RPMI7951 (cell line): ENCODE measurements at places on chromosomes 11 and 22. TPM values are rescaled to one million over a fixed set of nuclear protein-coding genes. Genes with fewer than 3 reads are reported as not detected.

- DNase-seq: peak; percentile 75
These were observed 34.9 kb upstream of the PHOX2A start for GRCh38 chr11:72278905-72279304.

DNA sequence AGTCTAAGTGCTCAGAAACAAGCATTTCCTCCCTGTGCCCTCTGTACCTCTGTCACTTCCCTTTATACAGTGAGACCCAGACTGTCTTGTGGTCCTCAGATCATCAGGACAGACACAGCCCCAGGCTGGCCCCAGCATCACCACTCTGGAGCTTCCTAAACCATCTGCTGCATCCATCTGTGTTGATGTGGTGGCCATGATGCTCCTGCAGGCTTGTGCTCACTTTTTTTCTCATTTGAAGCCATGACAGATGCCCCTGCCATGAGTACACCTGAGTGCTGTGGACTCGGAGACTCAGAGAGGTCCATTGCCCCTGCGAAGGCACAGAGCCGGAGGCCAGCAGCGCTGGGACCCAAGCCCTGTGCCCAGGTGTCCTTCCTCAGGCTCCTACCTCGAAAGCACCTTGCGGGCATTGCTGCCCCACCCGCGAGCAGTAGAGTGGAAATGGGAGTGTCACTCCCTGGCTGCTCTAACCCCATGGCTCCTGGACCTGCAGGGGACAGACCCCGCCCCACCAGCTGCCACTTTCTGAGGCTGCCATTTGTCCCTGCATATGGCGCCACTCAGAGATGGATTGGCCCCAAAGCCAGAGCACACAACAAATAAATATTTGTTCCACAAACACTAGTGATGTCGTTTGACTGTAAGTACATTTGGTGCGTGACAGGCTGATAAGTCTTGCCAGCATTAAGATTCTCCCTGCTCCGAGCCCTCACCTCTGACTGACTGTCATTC is 593.5 kb downstream of the TBC1D22A start:
- DNase-seq: no peak

DNA sequence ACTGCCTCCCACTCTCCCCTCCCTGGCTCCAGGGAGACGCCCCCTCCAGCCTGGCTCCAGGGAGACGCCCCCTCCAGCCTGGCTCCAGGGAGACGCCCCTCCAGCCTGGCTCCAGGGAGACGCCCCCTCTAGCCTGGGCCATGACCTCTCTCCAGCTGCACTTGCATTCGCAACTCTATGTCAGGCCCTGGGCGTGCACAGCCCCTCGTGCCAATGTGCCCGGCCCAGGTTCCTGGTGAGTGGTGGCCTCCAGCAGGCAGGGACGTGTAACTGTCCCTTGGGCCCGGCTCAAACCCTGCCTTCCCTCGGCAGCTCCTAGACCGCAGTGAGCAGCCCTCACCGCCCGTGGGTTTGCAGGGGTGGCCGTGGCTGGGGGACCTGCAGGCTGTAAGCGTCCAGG is 6.9 kb downstream of the MUC6 start:
- DNase-seq: no peak

Gene SLC22A25
- not detected in 2 replicates for total RNA-seq

Gene C22orf15
- total RNA-seq: not detected in 2 replicates

- no peak for DNase-seq
These were observed 215.3 kb upstream of the TBCEL start for GRCh38 chr11:120808616-120809050.

DNA sequence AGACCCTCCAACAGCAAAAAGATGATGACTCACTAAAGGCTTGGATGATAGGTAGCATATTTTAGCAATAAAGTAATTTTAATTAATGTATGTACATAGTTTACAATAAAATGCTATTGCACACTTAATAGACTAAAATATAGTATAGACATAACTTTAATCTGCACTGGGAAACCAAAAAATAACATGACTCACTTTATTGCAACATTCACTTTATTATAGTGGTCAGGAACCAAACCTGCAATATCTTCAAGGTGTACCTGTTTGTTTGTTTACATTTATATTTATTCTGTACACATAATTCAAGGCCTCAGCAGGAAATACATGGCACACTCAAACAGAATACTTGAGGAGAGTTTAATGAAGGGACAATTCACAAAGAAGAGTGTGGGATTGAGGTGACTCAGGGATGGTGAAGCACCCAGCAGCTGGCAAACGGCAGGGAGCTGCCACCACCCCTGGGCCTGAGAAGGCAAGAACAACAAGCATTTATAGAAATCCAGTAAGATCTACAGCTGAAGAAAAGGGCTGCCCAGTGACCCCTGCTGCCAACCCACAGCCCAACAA is 51.5 kb upstream of the POU2AF2 start:
- no peak for DNase-seq

Gene RAB3IL1
- 0.84 and 1.7 TPM in 2 replicates for total RNA-seq

DNA sequence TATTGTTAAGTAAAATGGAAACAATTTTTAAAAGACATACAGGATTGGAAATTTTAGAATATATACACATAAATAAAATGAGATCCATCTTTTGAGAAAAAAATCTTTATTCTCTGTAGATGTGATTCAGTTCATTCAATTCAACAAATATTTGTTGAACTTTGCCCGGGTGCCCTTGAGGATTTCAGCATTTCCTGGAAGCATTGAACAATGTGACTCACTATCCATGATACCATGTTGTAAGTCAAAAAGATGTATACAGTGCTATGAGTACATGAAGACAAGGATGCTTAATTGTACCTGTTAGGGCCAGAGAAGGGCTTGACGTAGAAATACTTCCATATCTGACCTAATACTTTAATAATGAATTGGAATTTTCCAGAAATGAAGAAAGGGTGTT is 353.7 kb downstream of the METTL15 start:
- DNase-seq: no peak

DNA sequence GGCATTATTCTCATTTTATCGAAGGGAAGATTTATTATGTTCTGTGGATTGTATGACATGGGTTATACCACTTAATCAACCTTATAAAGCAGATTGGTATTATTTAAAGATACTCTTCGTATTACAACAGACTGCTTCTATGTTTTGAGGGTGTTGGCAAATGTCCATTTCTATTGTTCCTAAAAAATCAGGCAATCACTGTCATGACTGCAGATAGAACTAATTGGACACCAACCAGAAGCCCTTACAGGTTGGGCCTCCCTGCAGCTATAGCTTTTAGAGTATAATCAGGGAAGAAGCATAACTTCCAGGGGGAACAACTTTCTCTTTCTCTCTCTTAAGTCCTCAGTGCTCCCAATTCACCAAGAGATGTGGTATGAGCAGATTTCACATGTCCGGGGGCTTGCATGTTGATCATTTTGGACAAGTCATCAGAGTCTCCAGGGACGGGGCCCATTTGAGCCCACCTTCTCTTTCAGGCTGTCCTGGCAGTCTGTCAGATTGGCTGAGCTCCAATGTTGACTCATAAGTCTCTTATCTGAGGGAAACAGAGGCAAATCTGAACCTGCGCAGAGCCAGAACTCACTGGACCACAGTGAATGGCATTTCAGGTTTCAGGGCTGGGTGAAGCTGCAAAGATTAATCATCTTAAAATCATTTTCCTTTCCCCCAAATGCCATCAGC is 264.0 kb upstream of the CCDC90B start:
- DNase-seq: no peak

Gene SLC1A2
- total RNA-seq: 0.39 and 0.48 TPM in 2 replicates

Gene KCNJ11
- total RNA-seq: not detected in 2 replicates

GRCh38 chr11:8732748-8733241 is 50.2 kb downstream of the RPL27A start:
- peak; percentile 92 for DNase-seq

GRCh38 chr11:35141571-35141971 is 2.6 kb downstream of the CD44 start:
- no peak for DNase-seq

Gene INPP5J
- total RNA-seq: 0.12 and 0.29 TPM in 2 replicates

- peak; percentile 88 for DNase-seq
These were observed 144.6 kb downstream of the NECTIN1 start for GRCh38 chr11:119584193-119585042.

GRCh38 chr11:17802491-17802890 is 67.9 kb downstream of the KCNC1 start:
- no peak for DNase-seq

- DNase-seq: no peak
These were observed 41.9 kb upstream of the EMID1 start for GRCh38 chr22:29163808-29164207.

DNA sequence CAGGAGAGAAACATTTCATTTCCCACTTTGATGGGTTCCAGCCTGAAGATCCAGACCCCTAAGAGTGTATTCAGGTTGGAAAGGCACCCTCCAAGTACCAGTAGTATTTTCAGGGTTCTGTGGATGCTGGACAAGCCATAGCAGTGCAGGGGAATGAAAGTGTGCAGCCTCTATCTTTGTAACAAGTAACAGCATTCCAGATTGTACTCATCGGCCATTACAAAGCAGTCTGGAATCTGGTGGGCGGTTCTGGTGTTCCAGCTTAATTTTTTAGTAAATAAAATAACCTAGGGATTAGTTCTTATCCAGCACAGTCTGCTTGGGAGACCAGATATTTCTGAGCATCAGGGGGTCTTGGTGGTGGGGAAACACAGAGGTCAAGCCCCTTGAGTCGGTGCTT is 22.6 kb downstream of the APLNR start:
- no peak for DNase-seq

GRCh38 chr22:31160328-31160978 is 471 bp downstream of the RNF185 start:
- DNase-seq: no peak

Gene GLYATL2
- 2.3 and 2.4 TPM in 2 replicates for total RNA-seq

- DNase-seq: peak; percentile 62
These were observed 388.7 kb downstream of the NTM start for GRCh38 chr11:131759140-131759539.

Gene API5
- total RNA-seq: 69.1 and 82.4 TPM in 2 replicates

DNA sequence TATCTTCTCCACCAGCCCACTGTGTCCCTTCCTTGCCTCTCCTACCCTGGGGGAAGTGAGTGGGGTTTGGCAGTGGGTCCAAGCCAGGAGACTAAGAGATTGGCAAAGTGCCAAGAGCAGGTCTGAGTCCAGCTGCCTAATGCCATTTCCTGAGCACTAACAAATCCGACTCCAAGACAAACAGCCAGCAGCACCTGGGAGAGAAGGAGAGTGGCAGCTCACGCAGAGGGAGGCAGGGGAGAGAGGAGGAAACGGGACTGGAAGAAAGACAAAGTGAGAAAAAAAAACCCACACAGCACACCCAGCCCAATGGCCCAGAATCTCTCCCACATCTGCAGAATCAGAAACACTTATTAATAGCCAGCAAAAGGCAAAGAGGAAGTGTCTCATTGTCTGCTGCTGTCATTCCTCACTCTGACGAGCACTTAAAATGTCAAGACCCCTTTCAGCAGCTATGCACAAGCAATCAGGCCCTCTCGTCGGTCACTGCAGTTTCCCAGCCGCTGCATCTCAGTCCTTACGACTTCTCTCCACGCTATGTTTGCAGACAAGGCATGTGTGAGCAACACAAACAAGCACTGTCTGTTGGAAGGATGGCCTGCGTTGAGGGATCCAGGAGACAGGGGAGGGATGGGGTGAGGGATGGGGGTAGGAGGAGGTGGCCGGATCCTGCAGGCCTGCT is 558.4 kb upstream of the CADM1 start:
- DNase-seq: peak; percentile 42

GRCh38 chr11:11975201-11976092 is 33.0 kb downstream of the DKK3 start:
- peak; percentile 61 for DNase-seq

GRCh38 chr22:45549762-45550378 is 47.2 kb downstream of the FBLN1 start:
- no peak for DNase-seq

DNA sequence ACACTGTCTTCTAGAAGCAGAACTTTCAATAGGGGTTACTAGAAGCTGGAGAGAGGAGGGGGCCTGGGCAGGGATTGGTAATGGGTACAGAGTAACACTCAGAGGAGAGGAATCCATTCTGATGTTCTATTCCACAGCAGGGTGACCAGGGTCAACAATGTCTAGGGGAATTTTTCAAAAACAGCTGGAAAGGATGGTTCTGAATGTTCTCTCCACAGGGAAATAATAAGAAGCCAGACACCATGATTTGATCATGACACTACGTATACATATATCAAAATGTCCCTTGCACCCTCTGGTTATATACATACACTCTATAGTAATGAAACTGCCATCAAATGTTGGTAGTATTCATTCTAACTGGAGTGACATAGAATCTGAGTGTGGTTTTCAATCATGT is 111.2 kb upstream of the TOP3B start:
- no peak for DNase-seq

- no peak for DNase-seq
These were observed 4.8 kb downstream of the PAX6 start for GRCh38 chr11:31806186-31806927.

DNA sequence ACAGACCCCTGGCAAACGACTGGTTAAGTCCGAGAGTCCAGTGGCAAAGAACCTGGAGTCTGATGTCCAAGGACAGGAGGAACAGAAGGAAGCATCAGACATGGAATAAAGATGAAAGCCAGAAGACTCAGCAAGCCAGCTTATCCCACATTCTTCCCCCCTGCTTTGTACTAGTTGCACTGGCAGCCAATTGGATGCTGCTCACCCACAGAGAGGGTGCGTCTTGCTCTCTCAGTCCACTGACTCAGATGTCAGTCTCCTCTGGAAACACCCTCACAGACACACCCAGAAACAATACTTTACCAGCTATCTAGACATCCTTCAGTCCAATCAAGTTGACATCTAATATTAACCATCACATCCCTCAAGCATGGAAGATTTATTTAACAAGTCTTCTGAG is 1265.8 kb upstream of the CNTN5 start:
- no peak for DNase-seq

- no peak for DNase-seq
These were observed 9.6 kb upstream of the PRG2 start for GRCh38 chr11:57399972-57400578.

GRCh38 chr11:85855341-85855656 is at the start of gene CCDC83:
TSS of gene CCDC83 (plus strand) at chr11:85855383. CDS start at chr11:85865124, 9,741 bp downstream.
- no peak for DNase-seq

DNA sequence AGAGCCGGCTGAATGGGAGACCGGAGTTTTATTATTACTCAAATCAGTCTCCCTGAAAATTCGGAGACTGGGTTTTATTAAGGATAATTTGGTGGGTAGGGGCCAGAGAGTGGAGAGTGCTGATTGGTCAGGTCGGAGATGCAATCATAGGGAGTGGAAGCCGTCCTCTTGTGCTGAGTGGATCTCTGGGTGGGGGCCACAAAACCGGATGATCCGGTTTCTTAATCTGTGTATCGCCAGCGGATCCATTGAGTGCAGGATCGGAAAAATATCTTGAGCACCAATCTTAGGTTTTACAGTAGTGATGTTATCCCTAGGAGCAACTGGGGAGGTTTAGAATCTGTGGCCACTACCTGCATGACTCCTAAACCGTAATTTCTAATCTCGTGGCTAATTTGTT is 886 bp upstream of the NIPSNAP1 start:
- DNase-seq: peak; percentile 26

DNA sequence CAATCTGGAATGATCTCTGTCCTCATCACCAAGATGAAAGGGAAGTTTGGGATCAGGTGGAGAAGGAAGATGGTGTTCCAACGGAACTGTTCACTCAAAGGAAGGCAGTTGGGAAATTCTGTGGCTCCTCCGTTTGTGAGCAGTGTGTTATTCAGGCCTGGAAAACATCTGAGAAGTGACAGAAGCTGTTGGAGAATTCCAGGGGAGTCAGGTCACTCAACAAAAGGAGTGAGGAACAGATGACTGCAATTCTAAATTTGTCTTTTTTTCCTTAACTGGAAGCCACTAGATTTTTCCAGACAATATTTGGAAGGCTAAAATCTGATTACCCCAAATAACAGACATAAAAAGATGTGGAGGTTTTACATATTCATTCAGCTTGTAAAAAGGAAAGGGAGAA is 107.8 kb downstream of the CD44 start:
- no peak for DNase-seq

- DNase-seq: no peak
These were observed 2.4 kb downstream of the ZC3H12C start for GRCh38 chr11:110095554-110095953.

- no peak for DNase-seq
These were observed 78.4 kb upstream of the CCDC90B start for GRCh38 chr11:83364500-83365045.
